ENCODE measurements at places on chromosomes 7 and 10.
A peak's percentile ranks its signal among the peaks of the same experiment; 100 is the strongest.

DNA sequence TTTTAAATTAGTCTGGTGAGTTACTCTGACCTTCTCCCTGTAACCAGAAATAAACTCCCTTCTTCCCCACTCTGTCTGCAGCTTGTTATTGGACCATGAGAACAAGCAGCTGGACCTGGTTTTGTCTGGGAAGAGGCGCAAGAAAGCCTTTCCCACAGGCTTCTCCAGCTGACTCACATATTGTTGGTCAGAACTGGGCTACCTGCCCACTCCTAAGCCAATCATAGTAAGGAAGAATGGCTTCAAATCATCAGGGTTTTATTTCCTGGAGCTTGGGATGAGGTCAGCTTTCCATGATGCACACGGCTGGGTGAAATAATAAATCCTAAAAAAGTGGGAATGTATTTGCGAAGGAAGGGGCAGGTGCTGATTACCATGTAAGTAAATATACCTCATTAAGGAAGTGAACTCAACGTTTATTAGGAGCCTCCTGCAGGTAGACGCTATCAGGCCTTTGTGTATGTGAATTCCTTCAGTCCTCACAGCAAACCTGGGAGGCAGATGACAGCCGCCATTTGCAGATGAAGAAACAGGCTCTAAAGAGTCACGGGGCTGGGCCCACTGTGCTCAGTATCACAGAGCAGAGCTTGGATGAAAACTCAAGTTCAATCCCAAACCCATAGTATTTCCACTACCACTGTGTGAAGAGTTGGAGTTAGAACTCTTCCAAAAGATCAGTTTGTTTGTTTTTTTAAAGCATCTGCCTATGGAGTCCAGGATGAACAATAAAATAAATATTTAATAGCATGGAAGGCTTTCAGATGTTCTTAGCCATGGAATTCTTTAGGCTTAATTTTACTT, 32.8 kb downstream of the IL15RA start:
- peak; percentile 35 for DNase-seq

DNA sequence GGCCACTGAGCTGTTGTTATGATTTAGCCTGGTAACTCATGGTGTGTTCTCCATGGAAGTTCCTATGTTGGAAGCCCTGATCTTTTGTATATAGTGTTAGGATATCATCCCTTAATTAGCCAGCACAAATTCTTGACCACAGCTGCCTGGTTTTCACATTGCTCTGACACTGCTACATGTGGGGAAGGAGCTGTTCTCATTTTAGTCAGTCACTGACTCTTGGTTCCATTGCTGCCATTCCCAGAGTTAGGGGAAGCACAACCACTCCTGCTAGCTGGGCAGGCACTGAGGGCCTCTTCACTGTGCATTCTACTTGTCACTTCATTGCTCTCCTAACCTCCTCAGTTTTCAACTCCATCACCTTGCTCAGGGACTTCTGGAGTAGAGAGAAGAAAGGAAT, 98.4 kb upstream of the GJD4 start:
- DNase-seq, result no peak

- no peak for DNase-seq
Measured at GRCh38 chr7:28207486-28208158, 27.0 kb upstream of the JAZF1 start.

GRCh38 chr7:50659329-50659965, 94.2 kb upstream of the DDC start:
- DNase-seq, result no peak

DNA sequence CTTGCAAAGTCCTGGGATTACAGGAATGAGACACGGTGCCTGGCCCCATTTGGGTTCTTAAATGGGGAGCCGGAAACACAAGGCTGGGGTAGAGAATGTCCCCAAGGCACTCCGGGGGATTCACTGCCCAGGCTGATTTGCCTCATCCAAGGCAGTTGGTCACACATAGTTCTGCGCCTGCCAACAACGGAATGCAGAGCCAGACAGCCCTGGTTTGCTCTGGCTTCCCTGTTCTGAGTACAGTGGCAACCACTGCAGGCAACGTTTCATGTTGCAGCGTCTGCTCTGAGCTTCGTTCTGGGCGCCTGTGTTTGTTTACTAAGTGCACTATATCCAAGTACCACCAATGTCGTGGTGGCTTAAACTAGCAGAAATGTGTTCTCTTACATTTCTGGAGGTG, 61.7 kb upstream of the C1QL3 start:
- no peak for DNase-seq

GRCh38 chr10:120735773-120736371, 115.3 kb upstream of the WDR11 start:
- DNase-seq, result no peak

- no peak for DNase-seq
Measured at GRCh38 chr7:73851410-73852338, 9.3 kb upstream of the TMEM270 start.

DNA sequence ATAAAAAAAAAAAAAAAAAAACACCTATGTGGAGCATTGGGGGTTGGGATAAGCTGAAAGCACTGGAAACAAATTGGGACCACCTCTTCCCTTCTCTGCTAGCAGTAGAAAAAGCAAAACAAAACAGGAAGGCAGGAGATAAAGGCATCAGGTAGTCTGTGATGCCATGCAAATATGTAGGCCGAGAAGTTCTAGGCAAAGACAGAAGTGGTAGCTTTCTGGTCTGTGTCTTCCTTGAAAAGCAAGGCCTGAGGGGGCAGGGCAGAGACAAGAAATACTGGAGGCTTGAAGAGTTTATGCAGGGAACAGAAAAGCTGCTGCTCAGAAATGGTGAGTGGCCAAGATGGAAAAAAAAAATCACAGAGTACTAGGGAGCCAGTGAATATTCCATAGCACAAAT, 111.1 kb downstream of the ELMO1 start:
- no peak for DNase-seq

DNA sequence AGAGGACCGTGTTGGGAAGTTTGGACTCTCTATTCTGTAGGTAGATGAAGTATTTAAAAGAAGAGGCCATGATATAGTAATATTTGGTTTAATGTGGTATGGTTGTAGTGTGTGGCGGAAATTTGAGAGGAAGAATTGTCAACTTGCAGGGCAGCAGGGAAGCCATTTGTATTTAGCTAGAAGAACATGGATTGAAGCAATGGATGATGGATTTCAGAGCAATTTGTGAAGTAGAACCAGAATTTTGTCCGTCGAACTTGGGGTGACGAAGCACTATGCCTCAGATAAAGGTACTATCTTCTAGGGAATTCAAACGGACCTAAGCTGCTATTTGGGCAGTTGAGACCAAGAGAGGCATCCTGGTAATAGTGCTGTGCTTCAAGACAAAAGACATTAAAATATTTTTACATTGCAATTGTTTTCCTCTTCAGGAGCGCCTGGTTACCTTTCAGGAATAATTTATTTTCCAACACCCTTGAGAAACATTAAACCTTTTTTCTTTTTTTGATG, 615 bp upstream of the WBP1L start:
- DNase-seq, result no peak

- DNase-seq, result no peak
Measured at GRCh38 chr10:29057822-29058331, 231.0 kb upstream of the LYZL1 start.

- DNase-seq, result no peak
Measured at GRCh38 chr7:155234158-155234492, 63.6 kb upstream of the INSIG1 start.

DNA sequence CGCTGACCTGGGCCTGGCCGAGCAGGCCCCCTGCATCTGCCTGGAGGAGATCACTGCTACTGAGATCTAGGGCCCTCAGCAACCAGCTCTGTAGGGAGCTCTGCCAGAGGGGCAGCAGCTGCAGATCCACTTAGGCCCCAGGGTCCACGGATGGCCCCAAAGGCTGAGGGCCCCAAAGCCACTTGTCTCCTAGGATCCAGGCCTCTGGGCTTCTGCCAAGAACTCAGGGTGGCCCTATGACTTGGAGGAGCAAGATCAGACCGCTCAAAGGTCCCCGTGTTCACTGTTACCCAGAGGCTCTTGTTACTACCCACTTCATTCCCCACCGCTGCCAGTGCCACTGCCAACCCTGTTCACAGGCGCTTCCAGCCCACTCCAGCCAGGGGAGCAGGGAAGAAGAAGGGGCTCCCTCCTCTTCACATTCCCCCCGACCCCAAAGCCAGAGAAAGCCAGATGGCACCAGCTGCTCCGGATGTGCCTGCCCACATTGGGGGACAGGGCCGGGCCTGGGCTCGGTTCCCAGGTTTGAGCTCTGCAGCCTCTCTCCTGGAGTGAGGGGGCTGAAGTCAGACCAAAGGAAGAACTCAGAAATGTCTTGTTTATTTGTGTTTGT, 7.6 kb downstream of the LZTS2 start:
- DNase-seq, result no peak

DNA sequence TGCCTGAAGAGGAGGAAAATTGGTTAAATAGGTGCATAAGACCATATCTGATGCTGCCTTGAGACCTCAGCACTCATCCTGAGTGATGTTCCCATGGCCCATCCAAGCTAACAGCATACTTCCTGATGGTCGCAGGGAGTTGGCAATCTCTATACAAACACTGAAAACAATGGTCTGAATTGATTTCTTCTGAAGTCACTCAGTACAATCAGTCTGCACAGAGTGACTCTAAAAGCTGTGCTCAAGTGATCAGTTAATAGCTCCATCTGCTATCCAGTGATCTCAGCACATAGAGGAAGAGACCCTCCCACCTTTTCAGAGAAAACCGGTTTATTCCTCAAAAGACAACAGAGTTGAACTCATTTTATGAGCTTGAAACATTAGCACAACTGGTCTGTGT, 3.9 kb downstream of the PPP1R17 start:
- DNase-seq, result no peak

DNA sequence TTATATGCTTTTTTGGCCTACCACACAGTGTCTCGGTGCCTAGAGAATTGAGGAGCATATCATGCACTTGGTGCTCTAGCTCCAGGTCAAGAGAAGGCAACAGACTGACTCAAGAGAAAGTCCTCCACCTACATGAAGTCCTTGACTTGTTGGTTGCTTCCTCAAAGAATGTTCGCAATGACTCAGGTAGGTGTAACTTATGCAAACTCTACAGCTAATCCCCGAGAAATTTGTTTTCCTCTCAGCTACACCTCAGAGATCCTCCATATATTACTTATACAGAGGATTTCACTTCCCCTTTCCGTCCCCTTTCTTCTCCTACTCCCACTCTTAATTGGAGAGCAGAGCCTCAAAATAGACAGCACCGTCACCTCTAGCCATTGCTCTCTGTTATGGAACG, 1013.1 kb downstream of the KCNMA1 start:
- DNase-seq, result no peak

DNA sequence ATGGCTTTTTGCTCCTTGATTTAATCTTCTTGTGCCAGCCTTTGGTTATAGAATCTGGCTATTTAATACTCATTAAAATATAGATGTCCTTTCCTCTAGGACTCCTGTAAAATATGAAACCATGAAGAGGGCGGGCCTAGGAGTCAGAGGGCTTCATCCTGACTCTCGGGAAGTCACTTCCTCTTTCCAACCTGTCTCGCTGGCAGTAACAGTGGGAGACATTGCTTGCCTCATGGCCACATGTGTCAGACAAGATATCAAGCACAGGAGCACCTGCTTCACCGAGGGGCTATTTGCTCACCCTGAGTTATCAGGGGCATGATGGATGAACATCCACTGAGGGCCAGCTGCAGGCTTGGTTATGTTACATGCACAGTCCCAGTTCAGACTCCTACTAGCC, 31.0 kb downstream of the SLIT1 start:
- no peak for DNase-seq

Data from hippocampal formation (tissue), 2 donors.